ENCODE measurements at places on chromosomes 4 and X. TPM values are rescaled to one million over a fixed set of nuclear protein-coding genes. Genes with fewer than 3 reads are reported as not detected.

Gene ATP2B3
- not detected for total RNA-seq

Gene PRAF2
- total RNA-seq = 6.9 TPM

DNA sequence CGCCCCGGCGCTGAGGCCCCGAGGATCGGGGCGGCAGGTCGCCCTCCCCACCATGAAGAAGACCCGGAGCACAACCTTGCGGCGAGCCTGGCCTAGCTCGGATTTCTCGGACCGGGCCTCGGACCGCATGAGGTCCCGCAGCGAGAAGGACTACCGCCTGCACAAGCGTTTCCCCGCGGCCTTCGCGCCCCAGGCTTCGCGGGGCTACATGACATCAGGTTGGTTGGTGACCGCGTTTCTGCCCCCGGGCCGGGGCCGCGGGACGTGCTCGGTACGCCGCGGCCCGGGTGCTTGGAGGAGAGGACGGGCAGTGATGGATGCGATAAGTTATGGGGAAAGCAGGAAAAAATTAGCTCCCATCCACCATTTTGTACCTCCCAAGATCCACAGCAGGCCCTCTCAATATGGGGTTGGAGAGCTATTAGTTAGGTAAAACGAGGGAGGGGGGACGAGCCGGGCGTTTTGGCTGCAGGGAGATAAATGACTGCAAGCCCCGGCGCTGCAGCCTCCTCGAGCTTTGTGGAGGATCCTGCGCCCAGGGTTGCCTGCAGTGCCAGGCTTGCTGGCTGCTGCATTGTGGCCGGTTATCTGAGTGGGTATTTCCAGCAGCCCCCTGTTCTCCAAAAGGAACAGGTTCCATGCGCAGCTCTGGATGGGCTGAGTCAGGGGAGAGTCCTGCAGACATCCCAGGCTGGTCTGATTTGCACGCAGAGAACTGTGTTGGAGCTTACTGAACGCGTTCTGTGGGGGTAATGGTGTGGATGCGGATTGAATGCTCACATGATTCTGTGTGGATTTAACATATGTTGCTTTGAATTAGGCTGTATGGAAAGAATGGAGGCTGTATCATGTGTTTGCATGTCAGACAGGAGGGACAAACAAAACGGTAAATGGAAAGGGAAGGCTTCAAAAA, 1.9 kb downstream of the STOX2 start:
- peak; percentile 55 for DNase-seq

- DNase-seq = no peak
Observed at GRCh38 chr4:47104986-47105385, 73.6 kb downstream of the GABRB1 start.

Gene METAP1
- total RNA-seq = 57.5 TPM

- no peak for DNase-seq
Observed at GRCh38 chr4:3679851-3680311, 86.3 kb upstream of the ADRA2C start.

- no peak for DNase-seq
Observed at GRCh38 chr4:2461246-2461960, 7.5 kb upstream of the RNF4 start.

- DNase-seq = no peak
Observed at GRCh38 chr4:150960818-150961217, 54.3 kb downstream of the LRBA start.

Gene PAGE2B
- total RNA-seq = not detected

GRCh38 chrX:119488749-119489148, 20.5 kb downstream of the SLC25A5 start:
- DNase-seq = no peak

GRCh38 chr4:107562316-107562715, 157.7 kb downstream of the PAPSS1 start:
- no peak for DNase-seq

Gene NXF2B
- not detected for total RNA-seq

DNA sequence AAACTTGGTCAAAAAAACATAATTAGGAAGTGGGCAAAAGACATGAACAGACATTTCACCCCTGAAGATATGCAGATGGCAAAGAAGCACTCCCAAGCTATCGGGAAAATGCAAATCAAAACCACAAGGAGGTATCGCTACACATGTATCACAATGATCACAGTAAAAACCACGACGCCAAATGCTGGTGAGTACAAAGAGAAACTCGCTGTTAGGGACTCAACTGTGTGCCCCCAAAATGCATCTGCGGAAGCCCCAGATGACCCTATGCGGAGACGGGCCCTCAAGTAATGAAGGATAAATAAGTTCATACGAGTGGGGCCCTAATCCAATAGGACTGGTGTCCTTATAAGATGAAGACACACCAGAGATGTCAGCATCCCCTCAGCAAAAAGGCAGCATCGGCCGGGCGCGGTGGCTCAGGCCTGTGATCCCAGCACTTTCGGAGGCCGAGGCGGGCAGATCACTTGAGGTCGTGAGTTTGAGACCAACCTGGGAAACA, 10.2 kb downstream of the GAK start:
- DNase-seq = no peak

- no peak for DNase-seq
Observed at GRCh38 chrX:47248576-47248975, 15.8 kb downstream of the USP11 start.

DNA sequence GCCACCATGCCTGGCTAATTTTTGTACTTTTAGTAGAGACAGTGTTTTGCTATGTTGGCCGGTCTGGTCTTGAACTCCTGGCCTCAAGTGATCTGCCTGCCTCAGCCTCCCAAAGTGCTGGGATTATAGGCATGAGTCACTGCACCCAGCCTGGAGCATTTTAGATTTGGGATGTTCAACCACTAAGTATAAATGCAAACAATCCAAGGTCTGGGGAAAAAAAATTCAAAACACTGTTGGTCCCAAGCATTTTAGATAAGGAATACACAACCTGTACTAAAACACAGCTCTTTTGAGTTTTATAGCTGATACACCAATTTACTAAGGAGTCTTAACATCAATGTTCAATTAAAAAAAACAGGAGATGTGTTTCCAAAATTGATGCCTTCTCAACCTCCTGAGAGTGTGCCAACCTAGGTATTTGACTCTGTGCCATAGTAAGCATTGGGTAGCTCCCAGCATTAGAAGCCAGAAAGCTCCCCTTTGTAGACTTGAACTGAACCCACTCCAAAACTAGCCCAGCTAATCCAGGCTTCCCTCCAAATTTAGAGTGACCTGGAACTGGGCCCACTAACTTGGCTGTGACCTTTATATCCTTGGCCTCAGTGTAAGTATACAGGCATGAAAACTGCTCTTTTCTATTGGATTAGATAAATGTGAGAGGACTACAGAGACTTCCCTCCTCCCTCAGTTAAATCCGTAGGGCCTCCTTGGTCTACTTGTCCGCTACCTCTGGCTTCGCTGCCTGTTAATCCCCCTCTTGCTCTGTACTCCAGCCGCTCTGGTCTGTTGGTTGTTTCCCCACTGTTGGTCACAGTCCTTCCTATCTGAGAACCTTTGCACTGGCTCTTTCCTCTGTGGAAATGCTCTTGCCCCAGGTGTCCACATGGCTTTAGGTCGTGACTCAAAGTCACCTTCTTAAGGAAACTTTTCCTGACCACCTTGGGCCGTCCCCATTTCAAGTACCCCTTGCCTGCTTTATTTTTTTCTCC, 77.6 kb downstream of the CCKAR start:
- peak; percentile 61 for DNase-seq

DNA sequence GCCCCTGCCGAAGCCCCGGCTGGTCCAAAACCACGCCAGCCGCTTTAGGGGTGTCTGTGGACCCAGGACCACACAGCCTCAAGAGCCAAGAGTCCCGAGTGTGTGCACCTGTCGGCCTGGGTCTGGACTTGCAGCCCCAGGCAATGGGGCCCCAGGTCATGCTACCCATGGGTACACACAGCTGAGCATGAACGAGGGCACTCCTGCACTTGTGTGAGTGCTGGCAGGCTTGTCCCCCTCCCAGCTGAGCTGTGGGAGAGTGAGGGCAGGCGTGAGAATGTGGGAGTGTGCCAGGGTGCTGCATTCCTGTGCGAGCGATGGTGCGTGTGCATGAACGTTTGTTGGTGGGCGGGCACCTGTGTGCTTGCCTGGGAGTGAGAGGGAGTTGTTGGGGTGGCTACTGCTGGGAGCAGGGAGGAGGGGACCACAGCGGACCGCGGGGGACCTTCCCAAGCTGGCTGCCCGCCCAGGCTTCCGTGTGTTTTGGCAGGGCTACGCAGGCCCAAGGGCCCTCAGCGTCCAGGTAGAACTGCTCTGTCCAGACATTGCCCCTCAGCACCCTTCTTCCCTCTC, 30.8 kb downstream of the BLOC1S4 start:
- peak; percentile 65 for DNase-seq

- DNase-seq = no peak
Observed at GRCh38 chr4:126023896-126024295, 709.1 kb downstream of the FAT4 start.

GRCh38 chr4:185472103-185472542, 590 bp upstream of the CCDC110 start:
- DNase-seq = no peak

Gene TKTL2
- total RNA-seq = not detected

DNA sequence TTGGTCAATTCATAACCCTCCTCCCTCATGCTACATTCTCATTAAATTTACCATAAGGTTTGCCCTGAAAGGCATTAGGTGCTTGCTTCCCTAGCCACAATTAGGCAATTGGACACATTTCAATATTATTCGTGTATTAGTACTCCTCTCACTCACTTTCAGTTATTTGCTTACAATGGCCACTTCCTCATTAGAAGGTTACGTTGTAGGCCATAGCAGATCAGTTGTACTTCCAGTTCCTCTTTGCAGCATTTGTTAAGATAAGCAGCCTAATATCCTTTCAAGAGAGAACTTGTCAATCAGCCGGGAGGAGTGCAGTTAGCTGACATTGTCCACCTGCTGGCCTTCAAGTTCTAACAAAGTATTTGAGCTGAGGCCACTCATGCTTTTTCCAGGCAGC, 1017.2 kb downstream of the PCDH7 start:
- no peak for DNase-seq

DNA sequence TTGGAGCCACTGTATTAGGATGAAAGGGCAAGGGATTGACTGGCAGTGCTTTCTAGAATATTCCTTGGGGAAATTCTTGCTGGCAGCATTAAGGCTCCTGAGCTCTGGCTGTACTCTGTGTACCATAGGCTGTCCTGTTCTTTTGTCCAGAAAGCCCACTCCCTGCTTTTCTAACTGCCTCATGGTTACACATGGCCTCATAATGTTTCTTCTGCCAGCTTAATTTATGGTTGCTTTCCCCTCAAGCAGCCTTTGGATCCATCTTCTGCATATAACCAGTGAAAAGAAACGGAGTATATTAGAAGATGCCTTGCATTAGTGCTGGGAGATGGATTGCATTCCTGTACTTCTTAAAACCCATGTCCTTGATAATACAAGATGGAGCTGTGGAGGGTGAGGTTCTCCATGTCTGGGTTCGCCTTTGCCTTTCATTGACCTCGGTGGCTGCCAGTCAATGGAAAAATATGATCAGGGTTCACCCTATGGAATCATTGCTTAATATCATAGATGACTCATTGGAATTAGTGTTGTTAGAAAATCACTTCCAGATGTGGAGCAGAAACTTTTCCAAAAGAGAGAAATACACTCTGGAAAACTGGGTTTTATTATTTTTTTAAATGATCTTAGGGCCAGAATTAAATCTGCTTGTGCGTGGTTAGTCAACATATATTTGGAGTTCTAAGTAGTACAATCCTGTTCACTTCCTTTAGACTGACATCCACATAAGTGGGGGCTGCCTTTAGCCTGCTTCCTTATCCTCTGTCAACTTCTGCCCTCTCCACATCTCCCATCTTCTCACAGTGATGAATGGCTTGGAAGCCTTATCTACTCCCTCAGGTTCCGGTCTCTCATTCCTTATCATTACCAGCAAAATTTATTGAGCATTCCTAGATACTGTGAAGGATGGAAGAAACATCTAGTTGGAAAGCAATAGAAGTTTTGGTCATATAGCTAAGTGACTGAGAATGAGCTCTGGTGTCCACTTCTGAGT, 24.9 kb downstream of the DOCK11 start:
- DNase-seq = no peak

- no peak for DNase-seq
Observed at GRCh38 chr4:5933996-5934831, 41.3 kb upstream of the CRMP1 start.

DNA sequence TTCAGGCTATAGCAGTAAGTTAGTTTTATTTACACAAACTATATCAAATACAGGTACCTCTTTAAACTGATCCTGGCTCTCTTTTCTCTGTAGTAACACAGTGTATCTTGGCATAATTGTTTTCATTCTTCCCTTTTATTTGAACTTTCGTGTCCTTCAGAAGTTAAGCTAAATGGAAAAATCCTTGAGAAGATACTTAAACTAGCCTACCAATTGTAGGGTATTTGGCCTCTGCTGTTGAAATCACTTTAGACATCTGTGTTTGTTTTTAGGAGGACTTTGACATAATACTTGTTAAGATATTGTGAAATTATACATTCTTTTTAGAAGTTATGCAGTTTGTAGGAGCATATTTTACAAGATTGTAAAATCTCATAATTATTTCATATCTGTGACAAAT, 90.3 kb upstream of the GK2 start:
- DNase-seq = no peak

DNA sequence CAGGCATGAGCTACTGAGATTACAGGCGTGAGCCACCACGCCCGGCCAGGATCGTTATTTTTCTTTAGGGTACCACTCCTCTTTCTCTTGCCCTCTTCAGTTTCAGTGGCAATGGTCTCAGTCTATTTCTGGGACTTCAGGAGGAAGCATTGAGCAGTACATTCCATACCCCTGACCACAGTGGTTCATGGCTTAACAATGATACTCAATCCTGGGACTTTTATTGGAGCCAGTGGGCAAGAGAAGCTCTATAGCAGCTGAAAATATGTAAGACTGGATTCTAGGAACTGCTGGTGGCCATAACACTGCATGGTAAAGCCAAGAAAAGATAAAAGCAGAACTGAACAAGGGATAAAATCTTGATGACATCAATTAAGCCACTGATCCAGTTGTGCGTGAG, 5.8 kb upstream of the CCNA2 start:
- DNase-seq = no peak

DNA sequence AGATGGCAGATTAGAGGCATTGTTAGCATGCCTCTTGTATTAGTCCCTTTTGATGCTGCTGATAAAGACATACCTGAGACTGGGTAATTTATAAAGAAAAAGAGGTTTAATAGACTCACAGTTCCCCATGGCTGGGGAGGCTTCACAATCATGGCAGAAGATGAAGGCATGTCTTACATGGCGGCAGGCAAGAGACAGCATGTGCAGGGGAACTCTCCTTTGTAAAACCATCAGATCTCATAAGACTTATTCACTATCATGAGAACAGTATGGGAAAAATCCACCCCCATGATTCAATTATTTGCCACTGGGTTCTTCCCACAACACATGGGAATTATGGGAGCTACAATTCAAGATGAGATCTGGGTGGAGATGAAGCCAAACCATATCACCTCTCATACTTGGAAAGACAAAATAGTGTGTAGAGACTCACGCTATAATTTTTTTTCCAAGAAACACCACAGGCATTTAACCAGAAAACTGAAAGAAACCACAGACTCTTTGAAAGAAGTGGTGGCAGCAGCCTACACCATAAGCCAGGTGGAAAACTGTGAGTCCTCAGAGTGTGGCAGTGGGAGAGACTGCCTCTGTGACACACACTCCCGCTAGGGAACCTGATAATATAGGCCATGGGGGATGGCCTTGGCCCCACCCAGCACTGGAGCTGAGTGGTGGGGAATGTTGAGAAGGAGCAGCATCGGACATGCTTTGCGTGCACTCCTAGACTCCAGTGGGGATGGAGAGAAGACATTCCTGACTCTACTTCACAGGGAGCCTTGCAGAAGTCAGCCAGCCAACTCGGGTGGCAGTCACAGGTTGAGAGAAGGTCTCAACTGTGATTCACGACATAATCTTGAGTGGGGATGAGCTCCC, 51.5 kb downstream of the SLC2A9 start:
- DNase-seq = no peak
